T-helper 17 cell (primary cell): ENCODE measurements at places on chromosomes 7 and 10.

DNA sequence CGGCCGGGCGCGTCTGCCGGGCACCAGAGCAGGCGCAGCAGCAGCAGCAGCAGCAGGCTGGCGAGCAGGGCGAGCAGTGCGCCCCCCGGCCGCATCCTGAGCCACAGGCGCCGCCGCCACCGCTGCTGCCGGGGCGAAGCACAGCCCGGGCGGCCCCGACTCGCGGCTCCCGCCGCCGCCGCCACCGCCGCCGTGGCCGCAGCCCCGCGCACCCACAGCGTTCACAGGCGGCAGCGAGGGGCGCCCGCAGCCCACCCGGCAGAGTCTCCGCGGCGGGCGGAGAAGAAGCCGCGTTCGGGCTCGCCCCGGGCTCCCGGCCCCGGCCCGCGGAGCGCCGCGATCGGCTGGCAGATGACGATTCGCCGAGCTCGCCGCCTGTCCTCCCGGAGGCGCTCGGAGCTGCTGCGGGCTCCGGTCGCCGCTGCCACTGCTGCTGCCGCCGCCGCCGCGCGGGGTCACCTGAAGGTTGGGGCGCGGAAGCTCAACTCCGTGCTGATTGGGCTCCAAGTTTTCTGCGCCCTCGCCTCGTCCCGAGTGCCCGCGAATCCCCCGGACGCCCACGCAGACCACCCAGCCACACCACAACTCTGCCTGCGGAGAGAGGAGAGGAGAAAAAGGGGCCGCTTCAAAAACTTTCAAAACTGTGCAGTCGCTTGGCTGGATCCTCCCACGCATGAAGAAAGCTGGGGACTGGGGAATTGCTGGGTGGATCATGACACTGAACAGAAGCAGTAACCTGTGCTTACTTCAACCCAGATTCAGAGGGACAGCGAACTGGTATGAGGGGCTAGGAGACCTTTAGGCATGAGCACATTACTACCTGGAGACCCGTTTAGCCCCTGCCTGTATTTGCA, at the start of gene ST8SIA6:
Gene ST8SIA6, minus strand, starts transcription at position 435 of the 854 bp plus-strand sequence. Its CDS starts 340 bp downstream, at position 95.
- H3K4me3 ChIP-seq = peak within 1 kb of the TSS; percentile 93
- H3K27me3 ChIP-seq = no peaks in the 10 kb centered on the region
- H3K4me1 ChIP-seq = peaks cover 12% of the 10 kb centered on the region
- DNase-seq = peak; percentile 34

GRCh38 chr7:41085244-41085643, 617.6 kb downstream of the INHBA start:
- H3K4me3 ChIP-seq = no peak overlapping the region
- no peak for DNase-seq
- H3K27me3 ChIP-seq = no peaks in the 10 kb centered on the region
- no peak overlapping the region for H3K27ac ChIP-seq

DNA sequence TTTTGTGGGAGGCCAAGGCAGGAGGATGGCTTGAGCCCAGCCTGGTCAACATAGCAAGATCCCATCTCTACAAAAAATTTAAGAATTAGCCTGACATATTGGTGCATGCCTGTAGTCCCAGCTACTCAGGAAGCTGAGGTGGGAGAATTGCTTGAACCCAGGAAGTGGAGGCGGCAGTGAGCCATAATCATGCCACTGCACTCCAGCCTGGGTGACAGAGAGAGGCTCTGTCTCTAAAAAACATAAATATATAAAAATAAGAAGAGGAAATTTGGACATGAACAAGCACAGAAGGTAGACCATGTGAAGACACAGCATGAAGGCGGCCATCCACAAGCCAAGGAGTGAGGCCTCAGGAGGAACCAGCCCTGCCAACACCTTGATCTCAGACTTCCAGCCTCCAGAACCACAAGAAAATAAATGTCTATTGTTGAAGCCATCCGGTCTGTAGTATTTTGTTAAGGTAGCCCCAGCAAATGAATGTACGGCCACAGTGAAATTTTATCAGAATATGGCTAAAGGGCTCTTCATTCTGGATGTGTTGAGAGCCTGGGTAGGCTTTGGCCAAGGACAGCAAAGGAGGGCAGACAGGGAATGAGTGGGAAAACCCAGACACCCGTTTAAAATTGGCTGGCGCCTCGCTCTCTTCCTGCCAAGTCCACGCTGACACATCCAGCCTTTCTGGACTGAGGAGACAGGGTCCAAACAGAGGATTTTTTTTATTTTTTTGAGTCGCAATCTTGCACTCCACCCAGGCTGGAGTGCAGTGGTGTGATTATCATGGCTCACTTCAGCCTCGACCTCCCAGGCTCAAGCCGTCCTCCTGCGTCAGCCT, 12.9 kb upstream of the GRID2IP start:
- H3K27me3 ChIP-seq = no peaks in the 10 kb centered on the region
- H3K27ac ChIP-seq = peak overlapping the region; percentile 56
- no peak overlapping the region for H3K4me3 ChIP-seq

- peaks cover 5% of the 10 kb centered on the region for H3K36me3 ChIP-seq
- DNase-seq = no peak
- peaks cover 46% of the 10 kb centered on the region for H3K4me1 ChIP-seq
- H3K4me3 ChIP-seq = peak overlapping the region; percentile 63
Observed at GRCh38 chr7:139730746-139731612, 46.8 kb downstream of the HIPK2 start.

DNA sequence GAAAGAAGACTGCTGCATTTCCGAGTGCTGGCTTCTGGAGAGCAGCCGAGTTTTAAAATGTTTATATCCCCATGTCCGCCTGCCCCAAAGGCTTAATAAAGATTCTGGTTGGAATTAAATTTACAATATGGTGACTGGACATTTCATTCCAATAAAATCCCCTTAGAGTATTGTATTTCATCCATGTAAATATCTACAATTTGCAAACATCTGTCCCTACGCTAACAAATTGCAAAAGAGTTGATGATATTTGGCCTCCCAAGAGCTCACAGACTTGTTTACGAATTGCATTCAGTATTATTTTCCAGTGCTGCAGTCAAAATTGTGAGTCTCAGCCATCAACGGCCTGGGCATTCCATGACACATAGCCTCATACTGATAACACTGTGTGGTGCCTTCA, 50.1 kb downstream of the PLEKHS1 start:
- H3K27ac ChIP-seq = no peak overlapping the region
- H3K27me3 ChIP-seq = peaks cover 53% of the 10 kb centered on the region
- H3K36me3 ChIP-seq = peaks cover 3% of the 10 kb centered on the region
- H3K4me1 ChIP-seq = peaks cover 6% of the 10 kb centered on the region
- DNase-seq = no peak
- no peak overlapping the region for H3K4me3 ChIP-seq

- H3K4me1 ChIP-seq = peaks cover 4% of the 10 kb centered on the region
- no peaks in the 10 kb centered on the region for H3K27me3 ChIP-seq
- H3K4me3 ChIP-seq = no peak overlapping the region
- H3K27ac ChIP-seq = no peak overlapping the region
- no peaks in the 10 kb centered on the region for H3K36me3 ChIP-seq
- no peak for DNase-seq
Observed at GRCh38 chr10:88138319-88138848, 275.0 kb downstream of the PTEN start.

GRCh38 chr7:47258798-47259197, 323.1 kb downstream of the TNS3 start:
- peaks cover 24% of the 10 kb centered on the region for H3K27me3 ChIP-seq
- H3K4me1 ChIP-seq = peaks cover 4% of the 10 kb centered on the region
- no peak overlapping the region for H3K4me3 ChIP-seq
- H3K36me3 ChIP-seq = peaks cover 8% of the 10 kb centered on the region
- H3K27ac ChIP-seq = no peak overlapping the region
- DNase-seq = no peak

GRCh38 chr7:28580665-28581064, 168.3 kb downstream of the CREB5 start:
- peaks cover 11% of the 10 kb centered on the region for H3K27me3 ChIP-seq
- H3K36me3 ChIP-seq = no peaks in the 10 kb centered on the region
- DNase-seq = no peak
- H3K4me1 ChIP-seq = no peaks in the 10 kb centered on the region
- no peak overlapping the region for H3K4me3 ChIP-seq

- no peak for DNase-seq
- peaks cover 4% of the 10 kb centered on the region for H3K36me3 ChIP-seq
- H3K4me1 ChIP-seq = peaks cover 4% of the 10 kb centered on the region
- no peak overlapping the region for H3K27ac ChIP-seq
Observed at GRCh38 chr10:72186258-72186981, 29.4 kb upstream of the ANAPC16 start.

DNA sequence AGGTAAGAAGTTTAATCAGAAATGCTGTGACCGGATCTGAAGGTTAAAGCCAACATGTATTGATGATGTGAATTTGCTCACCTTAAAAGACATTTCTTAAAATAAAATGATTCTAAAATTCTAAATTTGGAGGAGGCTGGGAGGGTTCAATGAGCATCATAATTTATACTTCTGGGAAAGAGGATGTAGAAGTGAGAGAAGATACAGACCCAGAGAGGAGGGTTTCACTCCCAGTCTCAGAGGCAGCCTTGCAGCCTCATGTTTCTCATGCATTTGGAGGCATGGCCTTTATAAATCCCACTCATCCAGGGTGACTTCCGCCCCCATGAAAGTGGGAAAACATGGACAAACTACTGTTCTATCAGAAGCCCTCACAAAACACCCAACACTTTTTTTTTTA, 305.6 kb upstream of the PITRM1 start:
- peaks cover 17% of the 10 kb centered on the region for H3K4me1 ChIP-seq
- H3K36me3 ChIP-seq = no peaks in the 10 kb centered on the region
- DNase-seq = no peak
- peaks cover 10% of the 10 kb centered on the region for H3K27me3 ChIP-seq
- no peak overlapping the region for H3K27ac ChIP-seq

- no peak overlapping the region for H3K4me3 ChIP-seq
- H3K27ac ChIP-seq = no peak overlapping the region
- H3K36me3 ChIP-seq = no peaks in the 10 kb centered on the region
- no peaks in the 10 kb centered on the region for H3K4me1 ChIP-seq
- DNase-seq = no peak
- H3K27me3 ChIP-seq = peaks cover 68% of the 10 kb centered on the region
Observed at GRCh38 chr7:55240418-55241142, 124.6 kb upstream of the LANCL2 start.

DNA sequence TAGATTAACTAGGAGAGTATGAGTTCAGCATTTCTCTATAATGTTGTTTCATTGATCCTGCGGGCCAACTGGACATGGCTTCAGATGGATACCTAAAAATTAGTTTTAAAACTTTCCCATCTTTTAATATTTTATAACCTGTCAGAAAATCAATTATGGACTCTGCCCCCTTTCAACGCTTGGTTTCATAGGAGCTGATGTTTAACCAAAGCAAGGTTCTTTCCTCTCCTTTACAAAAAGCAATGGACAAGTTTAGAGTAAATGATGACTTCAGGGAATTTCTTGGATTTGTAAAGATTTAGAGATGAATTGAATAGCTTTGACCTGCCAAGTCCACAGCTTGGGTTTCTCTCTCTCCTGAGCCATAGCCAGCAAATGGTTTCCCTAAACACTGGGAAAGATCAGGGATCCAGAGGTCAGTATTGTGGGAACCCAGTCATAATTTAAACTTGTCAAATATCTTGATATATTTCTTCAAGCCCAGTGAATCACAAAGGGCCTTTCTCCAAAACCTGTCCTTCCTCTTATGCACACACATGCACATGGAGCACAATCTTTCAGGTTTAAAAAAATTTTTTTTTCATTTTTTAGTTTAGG, 177.1 kb downstream of the EVX1 start:
- peaks cover 32% of the 10 kb centered on the region for H3K27me3 ChIP-seq
- H3K27ac ChIP-seq = no peak overlapping the region
- H3K4me1 ChIP-seq = no peaks in the 10 kb centered on the region
- H3K36me3 ChIP-seq = no peaks in the 10 kb centered on the region
- no peak for DNase-seq
- no peak overlapping the region for H3K4me3 ChIP-seq

DNA sequence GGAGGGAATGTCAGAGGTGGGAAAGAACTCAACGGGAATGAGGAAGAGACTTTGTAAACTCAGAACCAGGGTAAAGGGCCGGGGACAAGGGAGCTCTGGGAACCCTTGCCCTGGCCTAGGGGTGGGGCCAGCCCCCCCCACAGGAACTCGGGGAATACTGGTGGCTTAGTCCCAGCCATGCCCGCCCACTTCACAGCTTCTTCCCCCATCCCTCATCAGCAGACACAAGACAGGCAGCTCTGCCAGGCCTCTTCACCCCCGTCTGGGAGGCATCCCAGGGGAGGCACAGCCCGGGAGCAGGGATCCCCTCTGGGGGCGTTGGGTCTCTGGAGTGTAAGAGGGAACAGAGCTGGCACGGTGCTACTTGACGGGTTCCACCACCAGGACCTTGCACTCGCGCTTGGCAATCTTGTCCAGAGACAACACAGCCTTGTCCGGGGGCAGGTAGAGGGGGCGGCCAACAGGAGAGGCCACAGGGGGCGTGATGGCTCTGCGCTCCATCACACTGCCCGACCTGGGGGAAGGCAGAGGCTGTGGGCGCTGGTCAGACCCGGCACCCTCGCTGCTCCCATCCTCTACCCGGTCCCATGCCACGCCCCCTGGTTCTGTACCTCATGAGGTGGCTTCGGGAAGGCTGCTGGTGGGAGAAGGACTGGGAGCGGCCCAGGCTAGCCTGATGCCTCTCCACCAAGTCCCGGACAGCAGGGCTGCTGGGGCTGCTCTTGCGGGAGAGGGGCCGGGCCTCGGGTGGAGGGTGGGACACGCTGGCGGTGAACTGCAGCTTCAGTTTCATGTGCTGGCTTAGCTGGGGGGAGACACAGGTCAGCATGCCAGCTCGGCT, 3.7 kb downstream of the TRAPPC14 start:
- H3K36me3 ChIP-seq = peaks cover 7% of the 10 kb centered on the region
- H3K27me3 ChIP-seq = no peaks in the 10 kb centered on the region
- peaks cover 30% of the 10 kb centered on the region for H3K4me1 ChIP-seq
- DNase-seq = no peak

GRCh38 chr10:3784510-3785250, at the start of gene KLF6:
KLF6 (minus strand) TSS chr10:3785209; CDS start chr10:3785014, 195 bp downstream.
- H3K4me3 ChIP-seq = peak within 1 kb of the TSS; percentile 94
- no peak for DNase-seq
- peak within 1 kb of the TSS; percentile 100 for H3K27ac ChIP-seq
- peaks cover 4% of the 10 kb centered on the region for H3K27me3 ChIP-seq
- H3K36me3 ChIP-seq = peaks cover 24% of the 10 kb centered on the region

DNA sequence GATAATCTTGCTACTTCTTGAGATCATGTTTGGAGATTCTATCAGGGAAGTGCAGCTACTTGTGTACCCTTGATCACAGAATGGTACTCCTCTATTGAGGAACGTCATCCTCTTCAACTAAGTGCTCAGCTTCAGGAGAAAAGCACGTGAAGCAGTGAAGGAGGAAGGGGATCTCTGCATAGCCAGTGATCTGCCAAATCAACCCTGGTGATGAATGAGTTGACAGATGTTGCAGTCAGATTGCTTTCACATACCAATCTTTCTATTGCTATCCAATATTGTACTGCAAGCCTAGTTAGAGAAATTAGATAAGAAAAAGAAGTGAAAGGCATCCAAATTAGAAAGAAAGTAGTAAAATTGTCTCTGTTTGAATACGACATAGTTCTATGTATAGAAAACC, 309.4 kb downstream of the TWIST1 start:
- H3K36me3 ChIP-seq = no peaks in the 10 kb centered on the region
- DNase-seq = no peak
- no peaks in the 10 kb centered on the region for H3K4me1 ChIP-seq
- H3K27me3 ChIP-seq = no peaks in the 10 kb centered on the region
- no peak overlapping the region for H3K4me3 ChIP-seq

GRCh38 chr10:70810967-70811366, 4.8 kb upstream of the SGPL1 start:
- no peak for DNase-seq
- H3K4me1 ChIP-seq = peaks cover 10% of the 10 kb centered on the region
- no peaks in the 10 kb centered on the region for H3K36me3 ChIP-seq
- no peak overlapping the region for H3K4me3 ChIP-seq
- no peak overlapping the region for H3K27ac ChIP-seq
